ENCODE measurements at places on chromosomes 12 and 14.

DNA sequence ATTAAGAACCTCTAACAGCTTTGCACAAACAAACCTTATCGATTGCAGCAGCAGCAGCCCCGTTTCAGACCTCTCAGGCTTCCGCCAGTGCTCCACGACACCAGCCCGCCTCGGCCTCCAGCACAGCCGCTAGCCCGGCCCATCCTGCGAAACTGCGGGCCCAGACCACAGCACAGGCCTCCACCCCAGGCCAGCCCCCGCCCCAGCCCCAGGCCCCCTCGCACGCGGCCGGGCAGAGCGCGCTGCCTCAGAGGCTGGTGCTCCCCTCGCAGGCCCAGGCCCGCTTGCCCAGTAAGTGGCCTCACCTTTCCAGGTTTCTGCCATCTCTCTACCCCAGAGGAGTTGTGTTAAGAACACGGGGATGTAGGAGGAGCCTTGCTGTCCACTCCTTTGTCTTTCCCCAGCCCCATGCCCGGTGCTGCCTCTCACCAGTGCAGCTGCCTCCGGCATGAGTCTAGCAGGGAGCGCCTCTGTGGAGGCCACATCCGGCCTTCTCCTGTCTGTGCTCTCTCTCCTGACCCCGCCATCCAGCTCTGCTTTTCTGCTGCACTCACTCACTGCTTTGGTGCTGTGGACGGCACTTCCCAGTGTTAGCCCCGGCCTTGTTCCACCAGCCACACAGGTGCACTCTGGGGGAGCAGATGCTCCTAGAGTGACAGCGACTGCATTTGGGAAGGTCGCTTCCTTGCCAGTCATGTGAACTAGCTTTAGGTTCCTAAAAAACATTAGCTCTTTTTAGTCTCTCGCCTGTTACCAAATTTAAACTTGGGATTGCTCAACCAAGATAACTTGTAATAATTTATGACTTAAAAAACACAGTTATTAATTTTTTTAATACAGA is 71.5 kb downstream of the EP400 start:
- DNase-seq: no peak

DNA sequence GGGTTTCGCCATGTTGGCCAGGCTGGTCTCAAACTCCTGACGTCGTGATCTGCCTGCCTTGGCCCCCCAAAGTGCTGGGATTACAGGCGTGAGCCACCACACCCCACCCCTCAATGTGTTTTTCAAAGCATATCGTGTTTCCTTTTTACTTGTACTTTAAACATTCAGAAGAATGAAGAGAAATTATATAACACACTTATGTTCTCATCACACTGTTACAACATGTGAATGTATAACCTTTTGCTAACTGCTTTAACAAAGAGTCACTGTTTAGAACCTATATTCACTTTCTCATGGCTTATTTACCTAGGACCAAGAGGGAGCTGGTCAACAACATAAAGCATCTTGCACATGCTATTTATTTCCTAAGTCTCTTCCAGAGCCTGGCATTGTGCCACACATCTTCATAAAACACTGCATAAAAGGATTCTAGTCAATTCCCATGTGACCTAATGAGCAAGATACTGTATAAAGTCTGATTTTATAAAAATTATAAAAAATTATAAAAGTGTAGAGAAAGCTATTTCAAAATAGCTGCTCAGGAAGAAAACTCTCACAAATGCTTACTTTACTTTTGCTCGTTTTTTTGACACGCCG is 16.0 kb upstream of the ACTR6 start:
- no peak for DNase-seq

GRCh38 chr12:119621878-119622277 is 28.3 kb downstream of the TMEM233 start:
- no peak for DNase-seq

- no peak for DNase-seq
Measured at GRCh38 chr12:89195470-89195869, 156.8 kb downstream of the DUSP6 start.

GRCh38 chr12:106919910-106920544 is 35.7 kb upstream of the TMEM263 start:
- peak; percentile 36 for DNase-seq

DNA sequence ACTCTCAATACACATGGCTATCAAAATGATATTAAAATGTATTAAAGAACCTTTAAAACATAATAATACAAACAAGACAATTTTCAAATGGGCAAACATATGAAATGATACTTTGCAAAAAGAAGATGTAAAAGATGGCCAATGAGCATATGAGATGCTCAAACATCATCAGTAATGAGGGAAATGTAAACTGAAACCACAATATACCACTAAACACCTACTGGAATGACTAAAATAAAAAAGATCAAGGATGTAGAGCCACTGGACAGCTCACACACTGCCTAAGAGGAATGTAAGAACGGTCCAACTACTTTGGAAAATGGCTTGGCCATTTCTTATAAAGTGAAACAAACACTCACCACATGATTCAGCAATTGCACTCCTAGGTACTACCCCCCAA is 97.2 kb upstream of the BBS10 start:
- no peak for DNase-seq
